ENCODE measurements at places on chromosomes 1 and 21.

DNA sequence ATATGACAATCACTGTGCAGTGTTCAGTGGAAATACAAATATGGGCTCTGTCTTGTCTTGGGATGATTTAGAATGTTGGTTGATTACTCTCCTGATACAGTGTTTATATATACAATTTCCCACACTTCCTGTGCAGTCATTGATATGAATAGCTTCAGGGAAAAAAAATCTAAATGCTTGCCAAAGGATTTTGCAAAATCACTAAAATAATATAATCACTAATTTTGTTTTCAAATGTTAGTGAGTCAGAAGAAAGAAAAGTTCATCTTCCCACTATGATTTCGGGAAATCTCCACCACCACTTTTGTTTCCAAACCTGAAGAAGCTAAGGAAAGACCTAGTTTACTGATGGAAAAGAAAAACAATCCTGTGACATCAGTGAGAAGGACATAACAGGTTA, 32.1 kb upstream of the CHRM3 start:
- no peak for DNase-seq

DNA sequence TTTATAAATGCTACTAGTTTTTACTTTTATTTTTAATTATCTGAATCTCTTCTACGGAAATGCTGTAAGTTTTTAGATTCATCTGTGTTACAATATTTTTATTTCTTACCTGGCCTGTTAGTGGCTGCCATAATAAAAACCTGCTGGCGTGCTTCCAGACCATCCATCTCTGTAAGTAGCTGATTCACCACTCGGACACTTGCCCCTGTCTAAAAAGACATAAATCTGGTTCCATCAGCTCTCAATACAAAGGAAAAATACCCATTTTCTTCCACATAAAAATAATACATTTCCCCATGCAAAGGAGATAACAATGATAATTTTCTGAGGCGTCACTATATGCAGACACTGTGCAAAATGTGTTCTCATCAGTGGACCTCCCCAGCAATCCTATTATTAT, 62.0 kb downstream of the NVL start:
- no peak for DNase-seq

DNA sequence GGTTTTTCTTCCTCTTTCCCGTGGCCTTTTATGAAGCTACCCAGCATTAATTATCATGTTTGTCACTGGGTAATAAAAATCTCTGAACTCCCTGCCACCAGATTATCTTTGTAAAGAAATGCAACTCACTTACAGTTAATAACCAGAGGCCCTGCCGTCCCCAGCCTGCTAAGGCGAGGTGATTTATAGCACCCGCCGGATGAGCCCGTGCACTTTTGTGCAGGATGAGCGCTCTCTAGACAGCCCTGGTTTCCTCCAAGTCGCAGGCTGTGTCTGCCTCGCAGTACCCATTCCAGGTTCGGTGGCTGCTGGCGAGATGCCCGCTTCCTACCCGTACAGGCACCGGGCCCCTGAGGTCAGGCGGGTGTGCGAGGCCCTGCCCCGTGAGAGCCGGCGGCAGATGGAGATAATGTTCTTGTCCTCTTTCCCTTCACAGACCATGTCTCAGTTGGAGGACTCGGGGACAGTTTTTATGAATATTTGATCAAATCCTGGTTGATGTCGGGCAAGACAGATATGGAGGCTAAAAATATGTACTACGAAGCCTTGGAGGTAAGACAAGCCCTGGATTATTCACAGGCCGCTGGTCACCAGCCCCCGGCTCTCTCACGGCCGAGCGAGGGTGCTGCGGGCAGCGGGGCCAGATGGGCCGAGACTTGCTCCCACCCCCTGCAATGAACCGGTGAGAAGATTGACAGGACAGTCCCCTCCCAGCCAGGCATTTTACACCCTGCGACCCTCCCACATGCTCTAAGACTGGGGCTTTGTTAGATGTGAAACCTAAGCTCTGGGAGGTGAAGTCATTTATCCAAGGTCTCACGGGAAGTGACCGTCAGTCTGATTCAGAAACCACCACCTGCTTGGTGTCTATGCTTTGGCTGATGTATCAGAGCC, 28.5 kb upstream of the SELENON start:
- DNase-seq: no peak

DNA sequence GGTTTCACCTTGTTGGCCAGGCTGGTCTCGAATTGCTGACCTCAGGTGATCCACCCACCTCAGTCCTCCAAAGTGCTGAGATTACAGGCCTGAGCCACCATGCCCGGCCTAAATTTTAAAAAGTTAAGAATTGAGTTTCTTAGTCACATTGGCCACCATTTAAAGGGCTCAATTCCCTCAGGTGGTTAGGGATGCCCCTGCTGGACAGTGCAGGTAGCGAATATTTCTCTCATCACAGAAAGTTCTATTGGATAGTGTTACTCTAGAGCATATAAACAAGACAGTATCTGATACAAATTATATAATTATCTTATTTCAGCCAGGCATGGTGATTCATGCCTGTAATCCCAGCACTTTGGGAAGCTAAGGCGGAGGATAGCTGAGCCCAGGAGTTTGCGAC, 320.2 kb downstream of the ZP4 start:
- no peak for DNase-seq

DNA sequence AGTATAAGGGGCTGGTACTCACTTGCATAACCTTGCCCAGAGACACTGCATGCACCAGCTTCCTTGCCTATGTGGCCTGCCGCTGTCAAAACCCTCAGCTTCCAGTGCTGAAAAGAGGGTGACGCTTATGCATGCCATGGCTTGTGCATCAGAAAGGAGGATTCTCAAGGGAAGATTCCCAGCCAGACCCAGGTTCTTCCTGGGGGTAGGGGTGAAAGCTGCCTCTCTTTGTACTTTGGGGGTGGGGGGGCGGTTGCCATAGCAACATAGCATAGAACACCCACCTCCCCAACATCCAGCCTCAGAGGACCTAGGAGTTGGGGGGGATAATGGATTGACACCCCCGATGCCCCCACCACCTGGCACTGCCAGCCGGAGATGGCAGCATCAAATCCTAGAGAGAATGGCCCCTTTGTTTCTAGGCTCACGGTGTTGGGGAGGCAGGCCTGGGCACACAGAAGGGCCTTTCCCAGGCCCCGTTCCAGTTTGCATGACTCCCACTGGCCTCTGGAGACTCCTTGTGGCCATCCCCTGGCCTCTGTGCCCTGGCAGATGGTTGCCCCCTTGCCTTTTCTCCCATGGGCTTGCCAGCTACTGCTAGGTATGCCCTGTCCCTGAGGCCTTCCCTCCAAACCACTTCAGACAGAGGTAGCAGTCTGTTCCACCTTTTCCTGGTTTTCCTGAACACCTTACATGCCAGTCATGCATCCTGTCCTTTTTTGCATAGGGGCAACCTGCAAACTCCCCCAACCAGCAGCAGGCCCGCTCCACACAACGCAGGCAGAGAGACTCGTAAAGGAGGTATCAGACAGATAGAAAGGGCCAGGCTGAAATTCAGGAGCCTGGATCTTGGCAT, 44.6 kb downstream of the RHBG start:
- DNase-seq: no peak
